NCI-H1417 (cell line): ENCODE measurements at places on chromosomes 5 and 9.

GRCh38 chr9:20357037-20357432, 265.3 kb downstream of the MLLT3 start:
- DNase-seq, result no peak

DNA sequence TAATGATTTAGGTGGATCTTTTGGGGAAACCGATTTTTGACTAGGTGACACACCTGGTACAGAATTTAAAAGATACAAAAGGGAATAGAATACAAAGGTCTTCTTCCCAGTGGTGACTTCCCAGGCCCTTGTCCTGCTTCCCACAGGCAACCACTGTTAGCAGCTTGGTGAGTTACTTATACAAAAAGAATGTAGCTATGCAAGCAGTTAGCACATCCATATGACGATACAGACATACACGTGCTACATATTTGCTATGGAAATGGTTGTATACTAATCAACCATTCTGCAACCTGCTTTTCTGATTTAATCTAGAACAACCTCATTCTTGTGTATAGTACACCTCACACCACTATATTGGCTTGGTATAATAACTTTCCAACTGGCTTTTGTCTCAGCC, 51.0 kb downstream of the OTULIN start:
- DNase-seq, result no peak

DNA sequence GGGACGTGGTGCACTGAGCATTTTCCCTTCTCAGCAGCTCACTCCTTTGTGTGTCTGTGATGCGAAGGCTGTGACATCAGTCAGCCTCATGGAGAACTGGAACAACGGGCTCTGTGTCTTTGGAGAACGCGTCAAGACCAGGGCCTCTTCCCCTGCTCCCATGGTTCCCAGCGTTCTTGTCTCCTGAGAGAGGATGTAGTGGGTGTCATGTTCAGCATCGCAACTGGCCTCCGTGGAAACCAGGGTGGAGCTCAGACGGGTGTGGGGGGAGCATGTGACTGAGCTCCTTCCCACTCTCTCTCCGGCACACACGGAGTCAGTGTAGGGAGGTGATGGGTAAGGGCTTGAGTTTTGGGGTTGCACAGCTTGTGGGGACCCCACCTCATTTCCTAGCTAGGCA, 59.7 kb downstream of the TENT4A start:
- peak; percentile 75 for DNase-seq

GRCh38 chr5:66915531-66915930, 281.1 kb downstream of the CD180 start:
- no peak for DNase-seq

DNA sequence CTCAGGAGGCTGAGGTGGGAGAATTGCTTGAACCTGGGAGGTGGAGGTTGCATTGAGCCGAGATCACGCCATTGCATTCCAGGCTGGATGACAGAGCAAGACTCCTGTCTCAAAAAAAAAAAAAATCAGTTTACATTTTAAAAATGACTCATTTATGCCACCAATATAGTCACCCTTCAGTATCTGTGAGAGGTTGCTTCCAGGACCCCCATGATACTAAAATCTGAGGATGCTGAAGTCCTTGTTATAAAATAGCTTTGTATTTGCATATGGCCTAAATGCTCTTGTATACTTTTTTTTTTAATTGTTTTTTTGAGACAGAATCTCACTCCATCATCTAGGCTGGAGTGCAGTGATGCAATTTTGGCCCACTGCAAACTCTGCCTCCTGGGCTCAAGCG, 5.8 kb downstream of the OCLN start:
- DNase-seq, result no peak
